T-helper 17 cell (primary cell): ENCODE measurements at places on chromosomes 6 and 20.

- no peak for DNase-seq
Observed at GRCh38 chr6:14920276-14920675, 325.6 kb upstream of the JARID2 start.

DNA sequence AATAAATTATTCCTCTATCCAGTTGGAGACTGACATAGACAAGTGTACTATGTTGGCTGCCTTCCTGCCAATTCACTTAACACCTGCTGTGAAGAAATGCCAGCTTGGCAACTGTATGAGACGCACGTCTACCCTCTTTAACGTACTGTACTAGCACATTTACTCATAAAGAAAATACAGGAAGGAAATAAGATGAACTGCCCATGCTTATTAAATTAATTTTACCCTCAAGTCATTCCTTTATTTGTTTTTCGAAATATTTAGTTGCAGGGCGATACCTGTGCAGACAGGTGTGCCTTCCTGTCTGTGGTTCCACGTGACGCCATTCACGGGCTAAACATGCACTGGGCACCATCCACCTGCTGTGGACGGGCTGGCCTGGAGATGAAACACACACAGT is 52.0 kb downstream of the PSMG4 start:
- no peak for DNase-seq

- no peak for DNase-seq
Observed at GRCh38 chr6:111803371-111803770, 69.9 kb downstream of the FYN start.

- no peak for DNase-seq
Observed at GRCh38 chr20:2149507-2149906, 47.9 kb downstream of the STK35 start.

DNA sequence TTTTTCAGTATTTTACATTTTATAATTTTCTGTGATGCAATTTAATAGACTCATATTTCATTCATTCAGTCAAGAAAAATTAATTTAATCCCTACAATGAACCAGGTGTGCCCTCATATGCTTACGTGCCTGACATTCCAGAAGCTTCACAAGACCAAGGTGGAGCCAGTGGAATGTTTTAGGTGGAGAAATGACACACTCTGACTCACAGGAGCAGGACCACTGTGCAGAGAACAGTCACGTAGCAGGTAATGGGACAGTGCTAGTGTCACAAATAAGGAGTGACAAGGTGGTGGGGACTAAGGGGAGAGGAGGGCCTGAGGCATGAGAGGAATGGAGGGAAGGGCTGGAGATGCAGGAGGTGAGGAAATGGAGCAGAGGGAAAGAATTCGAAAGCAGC is 37.0 kb upstream of the HLA-G start:
- no peak for DNase-seq
